Cerebellar cortex (tissue), 1 donor: ENCODE measurements at places on chromosomes 16 and 17.
A peak's percentile ranks its signal among the peaks of the same experiment; 100 is the strongest.

GRCh38 chr16:14398014-14398717 lies 231.9 kb downstream of the PARN start:
- no peak for DNase-seq

GRCh38 chr17:73547790-73548189 lies 96.5 kb downstream of the SDK2 start:
- no peak for DNase-seq

- DNase-seq = peak; percentile 99
These were observed 262.5 kb downstream of the CBLN1 start for GRCh38 chr16:49019081-49019633.

GRCh38 chr16:35751191-35751941 lies 2292.0 kb downstream of the TP53TG3F start:
- DNase-seq = no peak

DNA sequence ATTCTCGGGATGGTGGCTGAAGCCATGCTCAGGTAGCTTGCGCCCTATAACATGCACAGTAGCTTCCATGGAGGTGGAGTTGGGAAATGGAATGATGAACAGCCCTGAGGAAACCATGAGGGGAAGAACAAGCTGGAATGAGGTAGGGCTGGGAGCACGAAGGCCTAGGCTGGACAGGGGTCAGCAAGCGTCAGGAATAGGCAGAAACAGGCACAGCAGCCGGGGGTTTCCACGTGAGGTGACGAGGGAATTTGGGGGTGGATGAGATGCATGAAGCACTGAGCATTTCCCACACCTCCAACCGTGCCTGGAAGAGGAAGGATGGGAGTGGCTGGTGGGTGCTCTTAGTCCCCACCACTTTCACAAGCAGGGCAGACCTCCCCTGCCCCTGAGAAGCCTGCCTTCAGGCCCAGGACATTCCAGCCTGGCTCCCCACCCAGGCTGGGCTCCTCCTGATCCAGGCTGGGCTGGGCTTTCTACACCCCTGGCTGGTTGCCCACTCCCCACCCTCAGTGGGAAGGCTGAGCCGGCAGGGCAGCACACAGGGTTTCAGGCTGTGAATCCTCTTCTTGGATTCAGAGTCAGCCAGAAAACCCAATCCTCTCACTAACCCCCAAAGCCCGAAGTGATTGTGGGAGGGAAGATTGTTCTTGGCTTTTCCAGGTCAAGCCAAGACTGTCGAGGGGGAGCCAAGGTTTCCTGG lies 21.9 kb downstream of the PLEKHG4 start:
- no peak for DNase-seq

- no peak for DNase-seq
These were observed 206.0 kb upstream of the MYOCD start for GRCh38 chr17:12459736-12460135.

DNA sequence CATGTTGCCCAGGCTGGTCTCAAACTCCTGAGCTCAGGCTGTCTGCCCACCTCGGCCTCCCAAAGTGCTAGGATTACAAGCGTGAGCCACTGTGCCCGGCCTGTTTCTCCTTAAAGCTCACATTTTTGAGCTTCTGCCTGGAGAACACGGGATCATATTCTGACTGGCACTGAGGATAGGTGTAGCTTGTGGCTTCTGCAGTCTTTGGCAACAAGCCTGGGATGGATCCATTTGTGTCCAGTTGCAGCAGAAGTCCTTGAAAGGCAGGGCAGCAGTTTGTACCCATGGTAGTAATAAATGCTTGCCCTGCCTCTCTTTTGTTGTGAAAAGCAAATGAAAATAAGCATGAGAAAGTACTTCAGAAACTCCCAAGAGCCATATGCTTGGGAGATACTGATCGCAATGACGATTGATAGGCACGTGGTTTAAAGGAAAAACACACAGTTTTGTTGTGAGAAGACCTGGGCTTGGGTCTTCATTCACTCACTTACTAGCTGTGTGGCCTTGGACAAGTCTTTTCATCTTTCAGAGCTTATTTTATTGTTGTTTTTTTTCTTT lies 3.1 kb upstream of the CORO7 start:
- no peak for DNase-seq

- DNase-seq = no peak
These were observed 29.3 kb downstream of the HIC1 start for GRCh38 chr17:2084036-2084765.
